Stimulated activated CD8-positive, alpha-beta memory T cell treated with anti-CD3 and anti-CD28 coated beads, Interleukin-7, amount 100 ng/mL, for 48 hours (primary cell): ENCODE measurements at places on chromosomes 12 and 14.

- no peak for DNase-seq
These were observed 1.5 kb upstream of the NRL start for GRCh38 chr14:24116128-24116814.

GRCh38 chr12:116612436-116612835 is 53.3 kb downstream of the MAP1LC3B2 start:
- no peak for DNase-seq

DNA sequence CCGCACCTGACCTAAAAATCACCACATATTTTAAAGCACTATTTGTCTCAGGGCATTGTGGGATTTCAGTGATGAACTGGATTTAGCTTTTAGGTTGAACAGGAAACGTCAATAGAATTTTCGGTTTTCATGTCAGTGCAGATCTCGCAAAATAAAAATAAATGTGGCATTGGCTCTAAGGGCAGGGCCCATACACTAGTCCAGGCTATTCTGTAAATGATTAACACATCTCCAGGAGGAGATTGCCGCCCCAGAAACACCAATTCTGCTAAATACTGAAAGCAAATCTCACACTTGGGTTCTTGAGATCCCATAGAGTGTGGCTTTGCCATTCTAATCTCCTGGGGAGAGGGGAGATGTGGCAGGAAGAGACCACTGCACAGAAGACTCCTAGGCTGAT is 1494.0 kb upstream of the TMEM132C start:
- no peak for DNase-seq

DNA sequence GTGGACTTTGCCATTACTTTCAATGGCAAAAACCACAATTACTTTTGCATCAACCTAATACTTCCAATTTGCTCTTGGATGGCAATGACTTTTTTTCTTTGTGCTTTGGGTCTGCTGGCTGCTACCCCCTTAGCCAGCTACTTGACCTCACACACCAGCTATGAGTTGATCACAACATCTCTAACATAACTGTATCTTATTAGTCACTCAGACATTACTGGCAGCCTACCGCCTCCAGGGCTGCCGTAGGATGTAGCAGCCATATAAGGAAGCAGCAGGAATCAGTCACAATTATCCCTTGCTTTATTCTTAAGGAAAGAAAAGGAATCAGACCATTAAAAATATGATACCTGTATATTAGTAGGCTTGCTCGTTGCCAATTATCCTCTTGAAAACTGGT is 260.5 kb downstream of the ADAMTS20 start:
- no peak for DNase-seq

DNA sequence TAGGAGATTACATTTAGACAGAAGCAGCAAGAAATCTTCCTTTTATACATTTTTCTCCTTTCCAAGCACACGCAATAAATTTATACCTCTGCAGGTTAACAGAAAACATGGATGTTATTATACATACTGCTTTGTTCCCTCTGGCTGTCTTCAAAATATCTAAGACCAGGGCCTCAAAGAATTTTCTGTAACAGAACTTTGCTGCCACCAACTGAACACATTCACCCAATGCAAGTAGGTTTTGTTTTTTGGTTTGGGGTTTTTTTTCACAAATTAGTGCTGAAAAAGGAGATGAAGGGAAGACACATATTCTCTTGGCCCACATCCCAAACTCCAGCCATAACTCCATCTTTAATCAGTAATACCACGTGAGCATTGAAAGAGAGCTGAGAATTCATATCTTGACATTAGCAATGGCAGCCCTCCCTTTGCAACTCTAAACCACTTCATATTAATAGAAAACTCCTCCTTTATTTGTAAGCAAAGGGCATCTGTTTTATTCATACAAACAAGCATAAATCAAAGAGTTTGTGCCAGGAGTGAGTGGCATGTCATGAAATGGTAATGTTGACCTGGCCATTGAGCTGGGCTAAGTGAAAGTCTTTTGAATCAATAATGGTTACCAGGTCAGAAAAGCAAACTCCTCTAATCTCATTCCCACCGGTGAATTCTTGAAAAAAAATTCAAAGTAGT is 150.8 kb upstream of the FSCB start:
- no peak for DNase-seq

DNA sequence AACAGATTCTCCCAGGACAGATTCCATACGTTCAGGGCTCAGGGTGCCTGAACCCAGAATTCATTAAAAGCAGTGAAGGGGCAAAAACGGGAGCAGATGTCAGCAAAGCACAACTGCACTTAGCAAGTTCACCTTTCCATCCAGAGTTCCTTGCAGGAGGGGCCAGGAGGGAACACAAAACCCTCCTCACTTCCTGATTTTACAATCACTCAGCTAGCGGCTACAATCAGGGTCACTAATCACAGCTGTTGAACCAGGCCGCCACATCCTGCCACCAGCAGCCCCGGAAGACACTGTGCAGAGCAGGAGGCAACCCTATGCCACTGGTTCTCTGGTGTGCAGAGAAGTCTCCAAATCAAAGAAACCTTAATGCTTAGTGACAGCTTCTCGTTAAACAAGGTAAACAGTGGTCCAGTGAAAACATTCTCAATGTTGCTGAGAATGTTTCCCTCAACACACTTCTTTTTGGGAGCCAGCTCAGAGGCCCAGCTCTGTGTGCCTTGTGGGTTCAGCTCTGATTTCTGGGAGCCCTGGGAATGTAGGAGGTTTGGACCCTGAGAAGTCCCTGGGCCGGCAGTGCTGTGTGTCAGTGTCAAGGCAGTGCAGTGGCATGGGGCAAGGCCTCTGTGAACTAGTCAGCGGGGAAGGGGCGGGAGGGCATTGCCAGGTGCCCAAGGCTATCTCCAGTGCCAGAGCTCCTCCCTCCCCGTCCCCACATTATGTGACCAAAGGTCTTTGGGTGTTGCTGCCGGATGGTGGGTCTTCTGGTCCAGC is 54.5 kb downstream of the VCPKMT start:
- no peak for DNase-seq

GRCh38 chr14:68246786-68247105 is 427.2 kb downstream of the RAD51B start:
- no peak for DNase-seq

- no peak for DNase-seq
These were observed 73.1 kb downstream of the DAD1 start for GRCh38 chr14:22515929-22516328.

DNA sequence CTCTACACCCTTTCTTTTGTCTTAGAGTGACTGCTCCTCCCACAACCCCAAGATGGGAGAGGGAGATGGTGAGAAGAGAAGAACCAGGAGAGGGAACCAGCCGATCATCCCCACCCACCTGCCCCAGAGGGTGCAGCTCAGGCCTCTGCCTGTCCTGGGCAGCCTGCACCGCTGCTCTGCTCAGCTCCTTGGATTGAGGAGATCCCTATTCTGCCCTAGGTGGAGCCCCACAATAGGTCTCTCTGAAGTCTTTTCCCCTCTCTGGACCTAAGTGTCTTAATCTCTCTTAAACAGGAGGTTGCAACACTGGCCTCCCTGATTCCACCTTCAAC is 2.2 kb downstream of the ANKRD33 start:
- no peak for DNase-seq

DNA sequence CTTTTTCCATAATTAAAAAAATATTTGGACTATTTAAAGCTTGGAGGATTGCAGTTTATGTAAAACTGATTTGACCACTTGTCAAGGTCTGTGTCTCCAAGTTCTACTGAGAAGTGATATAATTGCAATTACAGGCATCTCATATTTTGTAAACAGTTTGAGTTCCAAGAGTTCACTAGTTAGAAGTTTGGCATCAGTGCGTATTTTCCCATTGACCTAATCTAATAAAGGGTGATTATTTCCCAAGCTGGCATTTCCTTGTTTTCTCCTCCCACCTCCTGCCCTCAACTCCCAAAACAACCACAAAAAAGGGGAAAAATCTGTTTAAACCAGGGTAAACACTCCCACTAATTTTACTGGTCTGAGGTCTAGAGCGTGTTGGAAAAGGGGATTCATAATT is 3.0 kb upstream of the MYF6 start:
- DNase-seq = no peak
